ENCODE measurements at places on chromosomes 5 and 9. TPM values are rescaled to one million over a fixed set of nuclear protein-coding genes. Genes with fewer than 3 reads are reported as not detected.

The FAM169A gene
- total RNA-seq: 6.9 TPM

The GPX8 gene
- total RNA-seq: 66.2 TPM

The SPEF2 gene
- total RNA-seq: 2.4 TPM

The ACER2 gene
- total RNA-seq: 13.4 TPM

The ZFP2 gene
- total RNA-seq: 6.4 TPM

The WDR31 gene
- 1.9 TPM for total RNA-seq
